ENCODE measurements at places on chromosomes 1 and 21.

DNA sequence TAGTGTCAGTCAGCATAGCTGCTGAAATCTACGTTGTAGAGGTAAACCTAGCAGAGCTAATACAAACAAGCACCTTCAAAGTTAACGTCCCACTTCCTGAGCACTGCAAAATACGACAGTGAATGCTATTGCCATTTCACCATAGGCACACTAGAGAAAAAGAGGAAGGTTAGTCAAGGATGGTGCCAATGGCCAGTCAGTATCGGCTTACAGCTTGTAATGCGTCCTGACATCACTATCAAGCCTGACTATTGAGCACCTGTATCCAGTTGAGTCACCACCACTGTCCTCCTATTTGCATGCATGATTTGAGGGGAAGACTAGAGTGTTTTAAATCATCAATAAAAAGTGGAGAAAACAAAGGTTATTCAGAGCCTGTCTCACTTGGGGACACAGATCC, 34.4 kb downstream of the NUCKS1 start:
- DNase-seq: no peak

GRCh38 chr1:26478159-26478558, 5.9 kb downstream of the HMGN2 start:
- no peak for DNase-seq

GRCh38 chr1:226872437-226872836, 2.0 kb downstream of the PSEN2 start:
- DNase-seq: no peak

GRCh38 chr1:50471967-50472366, 48.7 kb upstream of the DMRTA2 start:
- no peak for DNase-seq

DNA sequence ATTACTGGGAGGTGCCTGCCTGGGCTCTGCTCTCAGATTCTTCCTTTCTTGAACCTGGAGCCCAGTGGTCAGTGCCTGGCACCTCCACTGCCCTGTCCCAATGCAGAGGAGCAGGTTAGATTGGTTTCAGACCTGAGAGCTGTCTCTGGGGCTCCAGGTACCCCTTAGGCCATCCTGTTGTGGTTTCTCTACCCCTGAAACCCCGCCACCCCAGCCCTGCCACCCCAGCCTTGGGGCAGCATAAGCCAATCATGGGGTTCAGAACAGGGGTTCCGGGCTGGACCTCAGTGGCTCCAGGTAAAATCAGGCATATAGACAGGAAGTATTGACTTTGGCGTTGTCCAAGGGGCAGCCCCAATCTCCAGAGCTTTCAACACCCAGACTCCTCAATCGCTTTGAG, 3.2 kb upstream of the SLC6A9 start:
- no peak for DNase-seq

All from activated T-cell treated with anti-CD3 and anti-CD28 coated beads for 24 hours (primary cell).